Adipose tissue (tissue), 3 donors: ENCODE measurements at places on chromosomes 3 and 15. TPM values are rescaled to one million over a fixed set of nuclear protein-coding genes. Genes with fewer than 3 reads are reported as not detected.

FILIP1L gene
- 8.4 TPM for polyA plus RNA-seq

MYL3 gene
- 17.0 TPM for polyA plus RNA-seq

SERPINI2 gene
- polyA plus RNA-seq = 0.31 TPM

ATP13A5 gene
- polyA plus RNA-seq = not detected

TTLL13 gene
- not detected for polyA plus RNA-seq

ZNF662 gene
- 2.8 TPM for polyA plus RNA-seq

SLC2A2 gene
- not detected for polyA plus RNA-seq

STXBP5L gene
- polyA plus RNA-seq = 0.13 TPM

THPO gene
- 1.3 TPM for polyA plus RNA-seq

SLC12A1 gene
- polyA plus RNA-seq = not detected

SEMA6D gene
- 2.1 TPM for polyA plus RNA-seq

CGNL1 gene
- polyA plus RNA-seq = 2.2 TPM

RTF1 gene
- 7.7 TPM for polyA plus RNA-seq

FEZF2 gene
- not detected for polyA plus RNA-seq

GPR171 gene
- 1.0 TPM for polyA plus RNA-seq

SIDT1 gene
- 0.88 TPM for polyA plus RNA-seq

P3H2 gene
- polyA plus RNA-seq = 3.6 TPM

ELL3 gene
- polyA plus RNA-seq = 1.2 TPM

UNC13C gene
- not detected for polyA plus RNA-seq

ANKUB1 gene
- not detected for polyA plus RNA-seq

P2RY13 gene
- polyA plus RNA-seq = 0.22 TPM

RNF123 gene
- polyA plus RNA-seq = 13.6 TPM

ADGRG7 gene
- not detected for polyA plus RNA-seq

PLA2G4E gene
- polyA plus RNA-seq = not detected

RBPMS2 gene
- polyA plus RNA-seq = 22.8 TPM

MINAR1 gene
- polyA plus RNA-seq = 0.07 TPM

PRRT3 gene
- 0.56 TPM for polyA plus RNA-seq

GJD2 gene
- polyA plus RNA-seq = 2.8 TPM

ANXA2 gene
- 269 TPM for polyA plus RNA-seq

KNL1 gene
- polyA plus RNA-seq = 0.12 TPM

CXCR6 gene
- 1.1 TPM for polyA plus RNA-seq

CPB1 gene
- polyA plus RNA-seq = 8,047 TPM

GOLGA6L10 gene
- 0.11 TPM for polyA plus RNA-seq

STAG1 gene
- polyA plus RNA-seq = 16.0 TPM

TRMT10C gene
- 7.6 TPM for polyA plus RNA-seq

VIPR1 gene
- 6.9 TPM for polyA plus RNA-seq

GOLGA8J gene
- not detected for polyA plus RNA-seq

DHX36 gene
- polyA plus RNA-seq = 28.2 TPM

CCR4 gene
- 0.07 TPM for polyA plus RNA-seq

TCTA gene
- polyA plus RNA-seq = 31.2 TPM

OGG1 gene
- polyA plus RNA-seq = 8.6 TPM

SNX22 gene
- 0.90 TPM for polyA plus RNA-seq

LINGO1 gene
- 1.5 TPM for polyA plus RNA-seq

CX3CR1 gene
- polyA plus RNA-seq = 0.45 TPM

THRB gene
- 11.7 TPM for polyA plus RNA-seq

CASR gene
- polyA plus RNA-seq = under 0.01 TPM

EDEM1 gene
- 6.1 TPM for polyA plus RNA-seq

CLDN18 gene
- polyA plus RNA-seq = 0.38 TPM

CLDN16 gene
- polyA plus RNA-seq = not detected

CCDC54 gene
- not detected for polyA plus RNA-seq

PPP1R14D gene
- 0.13 TPM for polyA plus RNA-seq

DNAH1 gene
- polyA plus RNA-seq = 8.0 TPM

TEX55 gene
- polyA plus RNA-seq = not detected

C3orf22 gene
- not detected for polyA plus RNA-seq

PRTG gene
- 0.22 TPM for polyA plus RNA-seq

SPSB4 gene
- polyA plus RNA-seq = 2.8 TPM

REC114 gene
- polyA plus RNA-seq = not detected

RASGRP1 gene
- 0.40 TPM for polyA plus RNA-seq
